ENCODE measurements at places on chromosomes 3 and 15.

DNA sequence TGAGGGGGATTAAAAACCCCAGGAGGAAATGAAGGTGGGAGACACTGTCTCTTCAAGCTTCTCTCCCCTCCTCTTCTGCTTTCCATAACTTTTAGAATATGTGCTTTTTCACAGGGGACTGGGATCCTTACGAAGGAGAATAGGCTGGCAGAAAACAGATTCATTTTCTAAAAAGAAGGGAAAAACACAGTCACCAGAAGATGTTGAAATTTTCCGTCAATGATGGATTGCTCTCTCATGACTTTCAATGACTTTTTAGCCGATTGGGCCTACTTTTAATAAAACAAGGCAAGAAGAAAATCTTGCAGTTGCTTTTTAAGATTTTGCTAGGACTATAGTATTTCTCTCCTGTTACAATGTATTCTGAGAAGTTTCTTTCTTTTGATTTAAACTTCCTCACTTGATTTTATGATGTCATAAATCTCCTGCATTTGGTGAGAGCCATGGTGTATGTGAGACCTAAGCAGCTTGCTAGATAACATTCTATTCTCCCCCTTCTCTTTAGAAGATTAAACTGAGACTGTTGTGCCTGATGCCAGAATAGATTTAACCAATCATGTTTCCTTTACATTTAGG lies 241.2 kb downstream of the FEZF2 start:
- DNase-seq, result no peak

GRCh38 chr3:151171145-151171757 lies 31.8 kb downstream of the GPR171 start:
- DNase-seq, result no peak

DNA sequence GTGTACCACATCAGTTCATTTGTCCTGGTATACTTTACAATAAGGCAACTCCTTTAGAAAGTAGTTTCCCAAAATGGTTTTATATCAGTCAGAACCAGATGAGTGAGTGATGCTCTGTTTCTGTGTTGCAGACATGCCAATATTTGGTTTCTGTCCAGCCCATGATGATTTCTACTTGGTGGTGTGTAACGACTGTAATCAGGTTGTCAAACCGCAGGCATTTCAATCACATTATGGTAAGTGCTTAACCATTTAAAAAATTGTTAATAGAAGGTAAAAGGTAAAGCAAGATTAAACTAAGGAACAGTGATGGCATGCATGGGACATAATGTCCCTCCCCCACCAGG lies 40.0 kb upstream of the SCAANT1 start:
- DNase-seq, result no peak

DNA sequence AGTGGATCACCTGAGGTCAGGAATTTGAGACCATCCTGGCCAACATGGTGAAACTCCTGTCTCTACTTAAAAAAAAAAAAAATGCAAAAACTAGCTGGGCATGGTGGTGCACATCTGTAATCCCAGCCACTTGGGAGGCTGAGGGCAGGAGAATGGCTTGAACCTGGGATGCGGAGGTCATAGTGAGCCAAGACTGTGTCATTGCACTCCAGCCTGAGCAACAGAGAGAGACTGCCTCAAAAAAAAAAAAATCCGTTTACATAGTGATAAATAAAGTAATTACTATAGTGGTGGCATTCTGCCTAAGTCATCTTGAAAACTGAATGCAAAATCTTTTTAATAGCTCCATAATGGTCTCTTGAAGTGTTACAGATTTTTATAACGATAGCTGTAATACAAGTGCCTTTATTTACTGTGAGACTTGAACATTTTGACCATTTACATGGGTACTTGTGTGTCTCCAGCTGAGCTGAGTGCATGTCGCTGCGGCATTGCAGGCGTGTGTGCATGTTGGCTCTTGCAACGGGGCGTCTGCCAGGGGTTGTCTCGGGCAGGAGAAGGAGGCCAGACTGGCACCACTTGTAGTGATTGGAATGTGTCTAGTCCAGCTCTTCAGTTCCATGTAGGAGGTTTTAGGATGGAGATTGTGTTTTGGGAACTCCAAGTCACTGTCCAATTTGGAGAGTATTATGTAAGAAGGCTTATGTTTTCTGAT lies 111.9 kb downstream of the IGF1R start:
- DNase-seq, result no peak

GRCh38 chr3:21734746-21735145 lies 16.3 kb downstream of the ZNF385D start:
- no peak for DNase-seq

GRCh38 chr3:161177991-161178390 lies 43.1 kb upstream of the NMD3 start:
- no peak for DNase-seq

DNA sequence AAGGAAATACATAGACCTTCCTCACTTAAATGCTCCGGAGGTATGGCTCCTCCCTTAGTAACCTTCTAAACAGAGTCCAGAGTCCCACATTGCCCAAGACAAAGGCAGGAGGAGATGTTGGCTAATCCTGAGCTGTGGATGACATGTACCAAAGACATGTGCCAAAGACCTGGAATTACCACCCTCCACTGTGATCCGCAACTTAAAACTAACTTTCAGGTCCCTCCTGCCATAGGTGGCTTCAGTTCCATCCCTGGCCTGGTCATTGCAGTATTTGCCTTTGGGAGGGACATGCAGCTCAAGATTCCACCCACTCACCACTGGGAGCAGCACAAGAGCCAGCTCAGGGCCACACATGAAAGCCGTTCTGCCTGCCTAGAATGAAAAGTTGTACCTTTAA lies 28.0 kb downstream of the MYZAP start:
- DNase-seq, result no peak

DNA sequence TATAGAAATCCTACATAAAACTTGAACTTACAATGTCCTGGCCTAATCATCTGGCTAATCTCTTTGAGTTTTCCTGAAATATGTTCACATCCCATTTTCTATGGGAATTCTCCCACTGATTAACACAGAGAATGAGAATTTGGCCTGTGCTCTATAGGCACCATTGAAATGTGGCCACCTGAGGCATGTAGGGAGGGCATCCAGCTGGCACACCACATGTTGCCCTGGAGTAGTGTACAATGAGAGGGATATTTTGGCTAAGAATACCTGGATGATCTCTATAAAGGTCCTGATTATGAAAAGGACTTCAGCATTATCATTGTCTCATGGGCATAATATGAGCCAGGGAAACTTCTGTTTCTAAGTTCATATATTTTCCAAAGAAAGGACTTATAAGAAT lies 324.0 kb downstream of the ZBTB20 start:
- no peak for DNase-seq

DNA sequence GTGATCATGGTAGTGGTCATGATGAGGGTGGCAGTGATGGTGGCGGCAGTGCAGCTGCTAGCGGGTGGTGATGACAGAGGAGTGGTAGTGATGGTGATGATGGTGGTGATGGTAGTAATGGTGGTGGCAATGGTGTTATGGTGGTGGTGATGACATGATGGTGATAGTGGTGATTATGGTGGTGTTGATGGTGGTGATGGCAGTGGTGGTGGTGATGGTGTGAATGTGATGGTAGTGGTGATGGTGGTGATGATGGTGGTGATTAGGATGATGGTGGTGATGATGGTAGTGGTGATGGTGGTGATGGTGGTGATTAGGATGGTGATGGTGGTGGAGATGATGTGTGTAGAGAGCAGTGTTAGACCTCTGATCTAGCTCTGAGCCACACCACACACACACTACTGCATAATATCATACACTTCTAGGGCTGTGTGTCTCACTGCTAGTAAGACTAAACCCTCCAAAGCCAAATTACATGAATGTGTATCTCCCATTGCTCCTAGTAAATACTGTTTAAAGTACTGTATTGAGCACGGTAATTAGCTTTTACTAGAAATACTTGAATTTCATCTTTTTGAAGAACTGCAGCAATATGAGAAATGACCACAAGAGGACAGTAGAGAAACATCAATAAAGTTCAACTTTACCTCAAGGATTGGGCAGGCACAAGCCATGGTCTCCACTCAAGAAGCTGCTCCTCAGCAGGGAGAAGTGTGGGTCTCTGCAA lies 28.8 kb downstream of the TMED3 start:
- DNase-seq, result no peak

- no peak for DNase-seq
Observed at GRCh38 chr3:152621006-152621868, 213.7 kb upstream of the P2RY1 start.

GRCh38 chr3:16896820-16897219 lies 12.1 kb downstream of the PLCL2 start:
- no peak for DNase-seq

GRCh38 chr3:36175113-36175812 lies 205.0 kb upstream of the STAC start:
- no peak for DNase-seq

DNA sequence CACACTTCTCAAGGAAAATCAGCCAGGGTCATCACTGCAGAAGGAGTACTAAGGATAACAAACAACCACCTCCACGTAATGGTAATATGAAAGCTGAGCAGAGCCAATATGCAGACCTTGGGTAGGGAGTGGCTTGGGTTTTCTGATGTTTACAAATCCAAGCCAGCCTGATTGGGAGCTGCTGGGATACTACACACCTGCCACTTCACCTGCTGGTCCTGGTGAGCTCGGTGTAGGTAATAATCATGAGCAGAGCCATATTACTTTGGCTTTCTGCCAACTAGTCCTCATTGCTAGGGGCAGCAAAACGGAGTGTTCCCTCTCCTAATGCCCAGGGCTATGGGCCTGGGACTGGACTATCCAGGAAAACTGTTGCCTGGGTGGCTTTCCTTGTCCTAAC lies 433.5 kb upstream of the PPP2R3A start:
- DNase-seq, result no peak

GRCh38 chr3:119589102-119589773 lies 8.4 kb upstream of the PLA1A start:
- no peak for DNase-seq

GRCh38 chr3:196843435-196844110 lies 24.1 kb upstream of the SENP5 start:
- DNase-seq, result no peak

- no peak for DNase-seq
Observed at GRCh38 chr15:51965691-51966090, 5.9 kb downstream of the LEO1 start.

GRCh38 chr3:188608401-188608800 lies 454.4 kb downstream of the LPP start:
- no peak for DNase-seq

DNA sequence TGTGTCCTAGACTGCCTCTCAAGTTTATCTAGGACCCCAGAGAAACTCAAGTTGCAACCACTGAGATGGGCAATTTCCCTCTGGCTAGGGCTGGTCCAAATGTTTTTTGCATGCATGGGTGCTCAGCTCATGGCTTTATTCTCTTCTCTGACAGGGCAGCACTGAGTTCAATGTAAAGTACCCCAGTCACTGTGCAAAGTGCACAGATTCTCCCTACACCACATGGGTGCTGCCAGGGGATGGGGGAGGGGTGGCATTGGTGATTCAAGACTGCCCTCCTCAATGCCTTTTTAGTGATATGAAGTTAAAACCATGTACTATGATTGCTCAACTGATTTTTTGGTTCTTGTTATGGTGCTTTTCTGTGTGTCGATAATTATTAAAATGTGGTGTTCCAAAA lies 14.8 kb upstream of the RAD51 start:
- no peak for DNase-seq

DNA sequence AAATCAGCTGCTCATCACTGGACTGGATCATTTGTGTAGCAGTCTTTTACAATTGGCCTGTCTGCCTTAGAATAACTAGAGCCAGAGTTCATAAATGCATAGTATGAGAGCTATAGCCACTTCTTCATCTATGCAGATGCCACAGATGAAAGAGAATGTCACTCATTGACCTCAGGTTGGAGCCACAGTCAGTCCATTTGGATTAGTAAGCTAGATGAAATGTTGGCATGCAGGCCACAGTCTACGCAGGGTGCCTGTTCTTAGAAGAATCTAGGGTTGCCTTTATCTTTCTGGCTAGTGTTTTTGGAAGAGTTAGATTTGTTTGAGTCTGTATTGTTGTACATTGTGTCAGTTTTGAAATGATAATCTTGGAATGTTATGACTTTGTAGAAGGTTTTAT lies 25.4 kb upstream of the EDEM1 start:
- no peak for DNase-seq

DNA sequence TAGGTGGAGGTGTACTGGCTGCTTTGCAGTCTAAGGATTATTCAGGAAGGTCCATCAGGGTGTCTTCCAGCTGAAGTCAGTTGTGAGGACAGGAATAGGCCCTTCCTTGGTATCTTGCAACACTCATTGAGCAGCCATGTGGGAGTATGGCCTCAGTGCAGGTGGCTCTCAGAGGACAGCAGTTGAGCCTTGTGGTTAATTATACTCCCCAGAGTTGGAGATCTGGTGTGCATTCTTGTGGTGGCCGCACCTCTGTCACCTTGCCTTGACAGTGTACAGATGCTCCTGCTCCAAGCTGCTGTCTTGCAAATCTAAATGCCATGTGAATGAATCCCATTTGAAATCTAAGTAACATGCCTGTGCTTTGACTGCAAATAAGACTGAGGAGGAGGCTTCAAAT lies 339.9 kb upstream of the BCHE start:
- DNase-seq, result no peak

Measured in stimulated activated CD4-positive, alpha-beta T cell treated with anti-CD3 and anti-CD28 coated beads, Interleukin-4, amount 100 ng/mL, for 1 hour (primary cell).